Muscle of back (tissue), 13 donors: ENCODE measurements at places on chromosomes 5 and 9.

DNA sequence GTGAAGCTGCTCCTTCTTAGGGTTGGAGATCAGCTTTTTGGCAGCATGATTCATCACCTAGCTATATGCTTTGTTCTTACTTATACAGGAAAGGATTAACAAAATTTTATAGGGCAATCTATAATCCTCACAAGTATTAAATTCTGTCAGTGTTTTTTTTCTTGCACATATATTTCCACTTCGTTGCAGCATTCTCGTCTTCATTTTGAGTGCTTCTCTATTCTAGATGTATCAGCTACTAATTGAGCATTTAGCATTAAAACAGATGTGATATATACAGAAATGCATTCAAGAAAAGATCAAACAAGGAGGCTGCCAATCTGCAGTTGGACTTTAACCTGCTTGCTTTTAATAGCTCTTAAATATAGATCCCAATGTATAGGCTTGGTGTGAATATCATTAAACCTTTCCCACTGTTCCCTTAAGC, 3.6 kb upstream of the CTXN3 start:
- DNase-seq: no peak

- DNase-seq: no peak
Measured at GRCh38 chr9:94822273-94822672, 95.8 kb downstream of the AOPEP start.

DNA sequence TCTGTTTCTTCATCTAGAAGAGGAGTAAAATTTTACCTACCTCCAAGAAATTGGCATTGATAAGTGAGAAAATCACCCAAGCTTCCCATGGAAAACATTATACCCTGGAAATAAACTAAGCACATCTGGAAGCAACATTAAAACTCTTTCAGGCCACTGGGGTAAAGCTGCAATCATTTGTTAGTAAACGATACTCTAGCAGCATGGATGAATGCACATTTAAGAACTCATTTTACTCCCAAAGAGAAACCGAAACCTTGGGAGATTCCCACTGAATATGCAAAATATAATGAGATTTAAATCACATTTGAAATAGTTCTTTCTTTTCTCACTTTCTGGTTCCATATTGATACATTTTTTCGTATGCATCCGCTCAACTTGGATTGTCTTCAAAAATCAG, 467.5 kb downstream of the EFNA5 start:
- no peak for DNase-seq

GRCh38 chr9:81416476-81417298, 272.7 kb downstream of the TLE1 start:
- peak; percentile 58 for DNase-seq

DNA sequence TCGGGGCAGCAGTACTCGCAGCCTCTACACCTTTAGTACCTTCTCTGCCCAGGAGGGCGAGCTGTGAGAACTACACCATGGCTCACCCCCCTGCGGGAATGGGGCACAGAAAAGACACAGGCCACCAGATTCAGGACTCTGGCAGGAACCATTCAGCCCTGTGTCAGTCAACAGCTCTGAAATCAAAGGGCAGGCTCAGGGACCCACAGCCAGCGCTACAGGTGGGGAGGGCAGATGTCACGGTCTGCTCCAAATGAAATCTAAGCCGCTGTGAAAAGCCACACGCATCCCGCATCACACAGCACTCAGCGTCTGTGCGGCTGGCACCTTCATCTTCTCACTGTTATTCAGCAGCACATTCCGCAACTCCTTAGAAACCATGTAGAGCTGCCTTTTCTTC, 27.9 kb downstream of the NSUN2 start:
- DNase-seq: no peak

GRCh38 chr9:89992326-89993198, 387.8 kb downstream of the GADD45G start:
- no peak for DNase-seq

DNA sequence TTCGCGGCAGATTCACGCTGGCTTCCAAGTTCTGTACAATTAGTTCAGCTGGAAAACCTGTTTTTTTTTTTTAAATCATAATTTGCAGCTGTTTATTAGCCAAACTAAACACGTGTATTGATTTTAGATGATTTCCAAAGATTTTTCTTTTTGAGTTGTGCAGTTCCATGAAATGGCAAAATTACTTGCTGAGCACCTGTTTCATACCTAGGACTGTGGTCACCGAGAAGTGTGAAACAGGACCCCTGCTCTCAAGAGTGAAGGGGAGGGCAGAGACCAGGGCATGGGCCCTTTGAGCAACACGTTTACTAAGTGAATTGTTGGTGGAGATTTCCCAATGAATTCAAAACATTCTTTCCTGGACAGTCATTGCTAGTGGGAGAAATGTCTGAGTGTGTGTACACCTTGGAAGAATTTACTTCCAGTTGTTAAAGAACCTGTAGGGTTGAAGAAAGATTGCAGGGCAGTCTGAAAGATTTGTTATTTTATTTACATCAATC, 688 bp downstream of the SNX24 start:
- DNase-seq: peak; percentile 41
